ENCODE measurements at places on chromosomes 4 and X.

DNA sequence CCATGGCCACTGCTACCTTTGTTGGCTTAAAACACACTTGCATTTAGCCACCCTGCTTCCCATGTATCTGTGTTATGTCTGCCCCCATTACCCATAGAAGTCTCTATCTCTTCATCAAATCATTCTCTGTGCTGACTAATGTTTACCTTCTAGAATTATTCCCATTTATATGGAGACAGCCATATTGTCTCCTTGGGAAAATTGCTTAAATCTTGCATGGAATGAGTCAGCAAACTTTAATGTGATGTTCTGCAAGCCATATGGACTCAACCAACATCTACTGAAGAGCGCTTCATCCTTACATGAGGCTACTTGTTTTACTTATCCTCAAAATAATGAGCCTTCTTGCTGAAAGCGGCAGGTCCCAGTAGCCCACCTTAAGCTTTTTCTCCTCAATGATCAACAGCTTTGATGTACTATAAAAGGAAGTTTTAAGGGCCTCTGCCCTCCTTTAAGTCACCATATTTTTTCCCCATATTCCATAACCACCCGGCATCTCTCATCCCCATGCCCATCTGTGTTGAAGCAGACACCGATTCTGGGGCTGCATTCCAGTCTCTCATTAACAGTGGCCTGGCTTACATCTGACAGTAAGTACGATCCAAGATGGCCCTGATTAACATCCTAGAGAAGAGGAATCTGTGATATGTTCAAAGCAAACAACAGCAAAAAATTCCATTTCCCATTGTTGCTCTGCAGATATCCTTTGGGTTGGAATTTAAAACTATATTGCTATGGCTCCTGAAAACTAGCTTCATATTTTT is 130.4 kb downstream of the ARHGAP6 start:
- DNase-seq, result no peak

DNA sequence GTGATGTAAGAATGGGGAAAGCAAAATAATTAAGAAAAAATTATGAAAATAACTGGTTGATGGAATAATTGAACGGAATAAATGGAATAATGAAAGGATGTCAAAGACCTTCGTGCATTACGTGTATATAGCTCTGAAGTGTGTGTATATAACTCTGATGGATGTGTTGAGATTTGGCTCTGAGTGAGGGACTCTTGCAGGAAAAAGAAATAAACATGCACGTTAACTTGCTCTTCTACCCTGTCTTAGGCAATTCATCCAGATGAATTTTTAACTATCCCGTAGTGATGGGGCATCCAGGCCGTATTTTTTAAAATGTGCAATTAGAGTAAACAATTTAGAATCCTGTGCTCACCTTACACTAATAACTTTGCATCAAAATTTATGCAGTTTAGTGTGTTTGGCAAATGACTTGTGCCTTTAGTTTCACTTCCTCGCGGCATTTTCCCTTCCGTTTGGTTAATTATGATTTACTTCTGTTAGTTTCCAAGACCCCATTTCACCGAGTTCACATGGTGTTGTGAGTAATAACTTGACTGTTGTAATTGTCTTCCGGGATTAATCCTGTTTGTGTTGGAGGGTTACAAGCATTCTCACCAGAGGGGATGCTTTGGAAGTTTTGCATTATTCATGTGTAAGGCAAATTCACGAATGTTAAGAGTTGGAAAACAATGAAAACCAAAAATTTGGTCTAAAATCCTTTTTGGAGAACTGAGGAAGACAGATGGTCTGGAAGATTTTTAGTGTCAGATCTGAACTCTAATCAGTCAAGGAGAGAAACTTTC is 256.5 kb upstream of the FAT1 start:
- no peak for DNase-seq

DNA sequence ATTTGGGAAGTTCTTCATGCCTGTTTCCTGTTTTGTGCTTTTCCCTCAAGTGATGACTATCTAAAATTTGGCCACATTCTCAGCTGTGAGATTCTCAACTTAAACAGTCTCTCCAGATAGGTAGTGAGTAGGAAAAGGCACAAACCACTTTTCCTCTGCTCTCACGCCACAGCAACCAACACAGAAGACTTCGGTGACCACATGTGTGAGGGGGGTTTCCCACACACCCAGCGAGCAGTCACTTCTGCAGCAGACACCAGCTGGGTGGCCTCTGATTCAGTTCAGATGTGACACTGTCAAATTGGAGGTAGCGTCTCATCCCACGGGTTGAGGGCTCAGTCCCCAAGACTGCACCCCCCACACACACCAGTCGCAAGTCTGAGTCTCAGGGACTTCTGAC is 25.1 kb upstream of the CLDN34 start:
- peak; percentile 1 for DNase-seq

GRCh38 chrX:47590984-47591383 is 8.7 kb downstream of the TIMP1 start:
- no peak for DNase-seq

DNA sequence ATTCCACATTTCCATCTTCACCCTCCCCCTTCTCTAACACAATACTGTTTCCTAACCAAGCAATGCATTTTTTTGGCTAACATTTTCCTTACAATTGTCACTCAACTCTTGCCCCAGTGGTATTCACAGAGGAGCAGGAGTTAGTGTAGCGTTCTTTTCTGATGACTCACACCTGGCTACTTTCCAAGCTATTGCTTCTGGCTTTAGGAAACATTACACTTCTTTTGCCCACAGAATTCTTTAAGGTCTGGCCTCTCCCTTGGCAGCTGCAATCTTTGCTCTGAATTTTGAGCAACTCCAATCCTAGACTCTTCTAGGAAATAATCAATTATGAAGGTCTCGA is 27.5 kb upstream of the PDGFC start:
- DNase-seq, result no peak

GRCh38 chr4:146072376-146072775 is 103.1 kb upstream of the LSM6 start:
- no peak for DNase-seq

- DNase-seq, result no peak
These were observed 46.7 kb downstream of the C4orf46 start for GRCh38 chr4:158624889-158625478.

Measured in activated CD8-positive, alpha-beta memory T cell treated with anti-CD3 and anti-CD28 coated beads for 1 hour (primary cell).